ENCODE measurements at places on chromosomes 2 and 18. TPM values are rescaled to one million over a fixed set of nuclear protein-coding genes. Genes with fewer than 3 reads are reported as not detected.

- no peak for DNase-seq
Observed at GRCh38 chr2:15331787-15332186, 229.3 kb downstream of the NBAS start.

DNA sequence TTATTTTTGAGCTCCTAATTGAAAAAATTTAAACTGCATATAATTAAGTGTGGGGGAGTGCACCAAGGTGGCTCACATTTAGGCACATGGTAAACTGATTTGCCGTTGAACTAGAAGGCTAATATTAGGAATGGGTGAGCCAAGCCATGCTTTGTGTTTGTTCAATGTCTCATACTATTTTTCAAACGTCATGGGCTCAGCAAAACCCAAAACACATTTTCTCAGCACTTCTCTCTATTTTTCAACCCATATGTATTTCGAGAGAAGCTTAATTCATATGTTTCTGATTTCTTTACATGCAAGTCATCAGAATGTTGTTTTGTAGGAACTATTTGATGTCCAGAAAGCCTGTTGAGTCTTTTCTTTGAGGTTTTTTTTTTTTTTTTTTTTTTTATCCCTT lies 291.2 kb downstream of the TCF4 start:
- no peak for DNase-seq

- no peak for DNase-seq
Observed at GRCh38 chr2:26767129-26767528, 3.0 kb downstream of the SLC35F6 start.

DNA sequence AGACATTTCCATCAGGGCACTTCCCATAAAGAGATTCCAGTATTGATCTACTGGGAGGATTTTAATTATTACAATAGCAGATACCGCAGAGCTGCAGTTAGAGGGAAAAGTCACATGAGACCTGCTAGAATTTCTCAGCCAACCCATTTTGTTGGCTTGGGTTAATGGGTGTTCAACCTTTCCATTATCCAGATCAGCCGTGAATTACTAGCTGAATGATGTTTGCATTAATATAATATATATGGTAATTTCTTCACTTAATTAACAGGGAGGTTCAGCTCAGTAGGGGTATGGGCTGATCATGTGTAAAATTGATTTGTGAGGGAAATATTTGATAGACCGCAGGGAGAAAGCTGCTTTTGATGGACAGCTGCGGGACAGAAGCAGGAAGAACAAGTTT lies 56.4 kb upstream of the OTX1 start:
- DNase-seq: no peak

DNA sequence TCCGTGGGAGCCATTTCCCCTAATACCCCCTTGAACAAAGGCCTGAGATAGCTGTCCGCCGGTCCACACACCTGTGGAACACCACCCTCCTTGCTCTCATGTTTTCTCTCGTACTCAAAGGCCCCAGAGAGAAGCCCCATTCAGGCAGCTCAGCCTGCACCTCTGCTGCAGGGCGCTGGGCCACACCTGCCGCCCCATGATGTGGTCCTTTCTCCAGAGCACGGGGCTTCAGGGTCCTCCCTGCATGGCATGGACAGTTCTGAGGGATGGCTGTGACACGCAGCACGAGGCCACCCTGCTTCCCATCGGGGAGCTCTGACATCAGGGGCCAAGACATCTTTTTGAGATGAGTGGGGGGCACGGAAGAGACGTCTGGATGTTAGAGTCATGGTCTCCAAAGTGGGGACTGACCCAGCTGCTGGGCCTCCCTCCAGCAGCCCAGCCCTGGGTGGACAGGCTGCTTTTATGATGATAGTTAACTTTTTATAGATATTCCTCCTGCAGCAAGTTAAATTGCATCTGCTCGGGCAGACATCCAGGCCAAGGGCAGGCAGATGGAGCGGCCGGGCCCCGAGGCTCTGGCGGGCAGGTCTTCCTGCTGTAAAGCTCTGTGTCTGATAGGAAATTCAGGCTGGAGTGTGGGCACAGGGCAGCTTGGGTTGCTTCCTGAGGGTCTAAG lies 56.7 kb downstream of the SDC1 start:
- DNase-seq: no peak

GRCh38 chr2:98191883-98192282 lies 104.9 kb downstream of the VWA3B start:
- DNase-seq: no peak

- DNase-seq: no peak
Observed at GRCh38 chr2:65922794-65923193, 490.4 kb upstream of the SPRED2 start.

DNA sequence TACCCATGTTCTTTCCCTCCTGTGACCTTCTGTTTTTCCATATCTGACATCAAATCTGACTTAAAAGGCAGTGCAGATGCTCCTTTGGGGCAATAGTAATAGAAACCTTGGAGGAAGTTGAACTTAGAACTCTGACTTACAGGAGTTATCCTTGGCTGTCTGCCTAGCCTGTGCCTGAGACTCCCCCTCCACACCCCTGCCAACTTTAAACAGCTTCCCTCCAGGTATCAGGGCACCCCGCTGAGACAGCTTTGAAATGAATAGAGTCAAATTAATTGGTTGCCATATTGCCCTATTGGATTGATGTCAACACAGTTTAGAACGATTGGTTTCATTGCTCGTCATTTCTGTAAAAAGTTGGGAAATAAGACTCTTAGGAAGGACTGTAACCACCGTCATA lies 322.0 kb downstream of the PRKCE start:
- DNase-seq: no peak

The SOS1 gene
- total RNA-seq: 20.1 TPM

The RNF125 gene
- total RNA-seq: 3.7 TPM

The SP100 gene
- total RNA-seq: 64.8 TPM

The CXCR1 gene
- 0.49 TPM for total RNA-seq

The TOGARAM2 gene
- total RNA-seq: under 0.01 TPM
